ENCODE measurements at places on chromosomes 5 and 9.

GRCh38 chr5:163104464-163104863, 332.9 kb upstream of the CCNG1 start:
- DNase-seq = no peak

GRCh38 chr5:55370291-55370925, 62.6 kb downstream of the MTREX start:
- no peak for DNase-seq

GRCh38 chr5:111530298-111530740, 18.0 kb upstream of the STARD4 start:
- DNase-seq = no peak

GRCh38 chr5:178227929-178228328, 4.7 kb downstream of the PHYKPL start:
- no peak for DNase-seq

DNA sequence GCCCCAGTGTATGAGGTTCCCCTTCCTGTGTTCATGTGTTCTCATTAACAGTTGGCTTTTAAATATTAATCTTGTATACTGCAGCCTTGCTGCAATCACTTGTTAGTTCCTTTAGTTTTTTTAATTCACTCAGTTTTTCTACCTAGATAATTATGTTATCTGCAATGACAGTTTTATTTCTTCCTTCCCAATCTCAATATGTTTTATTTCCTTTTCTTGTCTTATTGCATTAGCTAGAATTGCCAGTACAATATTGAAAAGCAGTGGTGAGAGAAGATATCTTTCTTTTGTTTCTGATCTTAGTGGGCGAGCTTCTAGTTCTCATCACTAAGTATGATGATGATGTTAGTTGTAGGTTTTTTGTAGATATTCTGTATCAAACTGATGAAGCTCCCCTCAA, 232.2 kb downstream of the PBX3 start:
- no peak for DNase-seq

DNA sequence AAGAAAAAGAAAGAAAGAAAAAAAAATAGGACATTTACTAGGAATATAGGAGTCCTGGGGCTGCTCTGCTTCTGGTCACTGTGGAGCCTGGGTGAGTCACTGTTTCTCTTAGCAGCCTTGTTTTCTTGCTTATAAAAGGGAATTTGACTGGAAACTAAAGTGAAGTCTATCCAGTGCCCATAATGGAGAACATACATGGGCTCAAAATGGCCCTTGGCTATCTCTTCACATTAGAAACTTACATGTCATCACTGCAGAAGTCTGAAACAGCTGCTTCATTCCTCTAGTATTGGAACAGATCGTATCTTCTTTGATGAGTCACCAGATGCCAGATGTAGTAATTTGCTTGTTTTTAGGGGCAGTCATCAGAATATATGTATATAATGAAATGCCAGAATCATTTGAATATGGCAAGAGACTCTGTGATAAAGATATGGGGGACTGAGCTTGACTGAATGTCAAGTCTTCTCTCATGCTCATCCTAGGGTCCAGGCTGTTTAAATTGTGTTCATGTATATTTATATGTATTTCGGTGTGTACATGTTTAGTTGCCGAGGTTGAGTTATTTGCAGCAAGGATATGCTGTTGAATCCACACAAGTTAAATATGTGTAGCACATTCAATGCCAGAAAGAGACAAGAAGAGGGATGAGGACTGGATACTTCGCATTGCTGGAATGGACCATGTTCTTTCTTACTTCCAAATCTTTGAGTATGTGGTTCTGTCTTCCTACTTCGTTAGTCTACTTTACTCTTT, 56.7 kb downstream of the SGCD start:
- DNase-seq = peak; percentile 78

- no peak for DNase-seq
Observed at GRCh38 chr5:6446626-6447309, 1.9 kb upstream of the UBE2QL1 start.

GRCh38 chr5:176134529-176135223, 103.5 kb upstream of the SIMC1 start:
- no peak for DNase-seq

DNA sequence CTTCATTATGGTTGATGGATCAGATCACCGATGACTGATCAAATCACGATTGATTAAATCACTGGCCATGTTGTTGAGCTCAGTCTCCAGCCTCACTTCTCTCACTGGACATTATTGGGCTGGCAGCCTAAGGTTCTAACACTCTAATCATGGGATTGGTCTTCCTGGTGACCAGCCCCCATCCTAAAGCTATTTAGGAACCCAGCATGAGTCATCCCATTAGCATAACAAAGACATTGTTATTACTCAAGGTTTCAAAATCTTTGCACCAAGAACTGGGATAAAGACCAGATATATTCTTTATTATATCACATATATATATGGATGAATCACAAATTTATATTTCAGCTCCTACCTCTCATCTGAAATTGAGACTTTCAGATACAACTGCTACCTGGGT, 272.1 kb upstream of the IL12B start:
- no peak for DNase-seq

GRCh38 chr5:81010336-81011169, 50.4 kb downstream of the RASGRF2 start:
- peak; percentile 61 for DNase-seq

DNA sequence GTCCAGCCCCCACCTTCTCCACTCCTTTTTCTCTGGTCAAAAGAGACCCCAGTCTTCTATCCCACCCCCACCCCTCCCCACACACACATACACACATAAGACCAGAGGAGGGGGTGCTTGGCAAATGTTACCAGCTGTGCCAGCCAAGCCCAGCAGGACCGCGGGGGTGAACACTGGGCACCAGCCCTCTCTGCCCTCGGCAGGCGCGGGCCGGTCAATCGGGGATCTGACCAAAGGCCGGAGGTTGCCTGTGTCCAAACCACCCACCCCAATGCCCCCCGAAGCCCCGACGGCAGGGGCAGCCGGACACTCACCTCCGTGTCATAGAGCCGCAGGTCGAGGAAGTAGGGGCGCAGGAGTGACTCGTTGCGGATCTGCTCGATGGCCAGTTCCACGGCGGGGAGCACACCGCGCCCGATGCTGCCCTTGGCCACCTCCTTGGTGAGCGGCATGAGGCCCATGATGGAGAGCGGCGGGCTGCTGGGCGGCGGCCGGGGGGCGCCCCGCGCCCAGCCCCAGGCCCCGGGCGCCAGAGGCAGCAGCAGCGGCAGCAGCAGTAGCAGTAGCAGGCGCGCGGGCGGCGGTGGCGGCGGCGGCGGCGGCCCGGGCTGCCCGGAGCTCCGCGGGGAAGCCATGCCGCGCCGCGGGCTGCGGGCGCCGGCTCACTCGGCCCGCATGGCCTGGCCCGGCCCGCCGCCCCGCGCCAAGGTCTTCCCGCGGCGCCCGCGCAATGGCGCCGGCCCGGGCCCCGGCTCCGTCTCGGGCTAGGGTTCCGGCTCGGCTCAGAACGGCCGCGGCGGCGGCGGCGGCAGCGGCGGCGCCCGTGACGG, 417 bp downstream of the GABBR2 start:
- DNase-seq = no peak

DNA sequence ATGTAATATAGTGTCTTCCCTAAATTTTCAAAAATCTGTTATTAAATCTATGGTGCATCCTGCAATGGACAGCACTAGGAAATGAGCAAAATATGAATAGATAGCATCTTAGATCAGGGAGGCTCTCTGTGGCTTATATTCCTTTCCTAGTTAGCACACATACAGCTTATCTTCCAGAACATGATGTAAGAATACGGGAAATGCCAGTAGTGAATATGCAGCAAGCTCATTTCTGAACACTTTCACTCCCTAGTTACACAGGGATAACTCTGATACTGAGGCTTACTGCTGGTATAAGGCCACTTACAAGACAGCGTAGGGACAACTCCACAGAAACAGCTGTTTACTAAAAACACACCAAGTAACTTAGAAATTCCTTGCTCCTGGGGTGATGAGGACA, 297.3 kb upstream of the SMARCA2 start:
- DNase-seq = no peak

- DNase-seq = no peak
Observed at GRCh38 chr9:75918154-75918553, 27.7 kb downstream of the PCSK5 start.

- DNase-seq = no peak
Observed at GRCh38 chr5:179766021-179766725, 27.6 kb upstream of the LTC4S start.

GRCh38 chr5:113520429-113520828, 6.9 kb downstream of the YTHDC2 start:
- no peak for DNase-seq

DNA sequence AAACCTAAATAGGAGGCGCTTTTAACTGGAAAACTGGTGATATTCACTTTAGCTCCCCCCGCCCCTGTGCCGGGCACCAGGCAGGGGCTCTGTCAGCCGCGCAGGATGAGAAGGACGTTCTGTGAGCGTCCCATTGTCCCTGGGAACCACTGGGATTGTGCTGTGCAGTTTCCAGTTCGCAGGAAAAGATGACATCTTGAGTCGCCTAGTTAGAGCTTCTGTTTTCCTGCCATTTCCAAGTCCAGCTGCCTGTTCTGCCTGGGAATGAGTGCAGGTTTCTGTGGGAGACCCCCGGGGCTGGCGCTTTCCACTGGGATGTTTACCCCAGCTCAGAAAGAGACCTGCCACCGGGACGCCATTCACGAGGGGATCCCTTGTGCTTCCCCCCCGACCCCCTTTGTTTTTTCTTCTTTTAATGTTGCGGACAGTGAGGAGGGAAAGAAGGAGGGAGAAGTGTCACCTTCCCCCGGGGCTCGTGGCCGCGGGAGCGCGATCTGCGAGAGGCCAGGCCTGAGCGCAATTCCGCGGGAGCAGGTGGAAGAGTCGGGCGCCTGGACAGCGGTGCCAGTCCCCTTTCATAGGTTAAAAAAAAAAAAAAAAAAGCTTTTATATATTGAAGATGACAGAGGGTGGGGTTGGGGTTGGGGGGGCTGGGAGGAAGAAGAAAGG, 121.5 kb downstream of the RMI1 start:
- no peak for DNase-seq

DNA sequence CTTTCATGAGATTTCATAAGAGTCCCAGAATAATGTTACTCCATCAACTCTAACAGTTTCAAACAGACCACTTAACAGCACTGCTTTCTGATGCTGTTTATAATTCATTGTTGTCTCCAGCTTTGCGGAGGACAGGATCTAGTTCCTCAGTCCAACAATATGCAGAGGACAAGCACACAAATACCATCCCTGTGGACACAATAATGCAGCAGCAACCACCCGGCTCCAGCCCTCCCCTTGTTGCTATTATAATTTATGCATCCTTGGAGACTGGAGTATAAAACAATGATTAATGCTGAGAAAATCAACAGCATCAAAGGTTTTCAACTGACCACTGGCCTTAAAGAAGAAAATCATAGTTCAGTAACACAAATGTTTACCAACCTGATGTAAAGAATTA, 108.3 kb downstream of the DENND1A start:
- no peak for DNase-seq

- DNase-seq = no peak
Observed at GRCh38 chr9:98134702-98135557, 15.9 kb upstream of the TRIM14 start.

Data from HFF-Myc (cell line).